ENCODE measurements at places on chromosomes 2 and 18.

DNA sequence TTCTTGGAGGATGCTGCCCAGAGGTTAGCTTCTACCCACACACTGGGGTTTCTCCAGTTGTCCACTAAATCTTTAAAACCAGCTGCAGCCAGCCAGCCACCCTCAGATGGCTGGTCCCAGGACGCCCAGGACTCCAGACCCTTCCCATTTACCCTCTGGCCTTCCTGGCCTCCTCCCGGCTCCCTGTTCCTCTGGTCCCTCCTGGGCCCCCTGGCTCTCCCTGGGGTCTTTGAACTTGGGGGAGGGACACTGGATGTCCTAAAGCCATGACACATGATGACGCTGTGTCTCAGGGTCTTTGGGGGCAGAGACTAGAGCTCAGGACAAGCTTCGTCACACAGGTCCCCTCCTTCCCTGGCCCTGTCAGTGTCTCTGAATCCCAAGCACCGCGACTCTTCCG lies 201.1 kb upstream of the HDAC4 start:
- DNase-seq: no peak

DNA sequence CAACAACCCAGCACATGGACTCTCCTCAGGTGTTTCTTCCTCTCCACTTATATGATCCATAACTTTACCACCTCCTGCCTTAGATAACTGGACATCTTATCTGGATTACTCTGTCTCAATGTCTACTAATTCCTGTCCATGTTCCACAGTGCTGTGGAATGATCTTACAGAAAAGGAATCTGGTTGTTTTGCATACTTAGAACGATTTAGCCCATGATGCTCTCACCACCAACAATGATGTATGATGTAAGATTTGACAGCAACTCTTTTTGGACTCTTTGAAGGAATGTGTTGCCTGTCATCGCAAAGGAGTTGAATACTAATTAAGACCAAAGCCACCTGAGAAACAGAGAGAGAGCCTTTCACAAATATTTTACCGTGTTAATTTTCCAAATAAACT lies 37.7 kb upstream of the SYT4 start:
- peak; percentile 22 for DNase-seq

GRCh38 chr18:10270151-10270571 lies 184.3 kb upstream of the APCDD1 start:
- DNase-seq: peak; percentile 86

DNA sequence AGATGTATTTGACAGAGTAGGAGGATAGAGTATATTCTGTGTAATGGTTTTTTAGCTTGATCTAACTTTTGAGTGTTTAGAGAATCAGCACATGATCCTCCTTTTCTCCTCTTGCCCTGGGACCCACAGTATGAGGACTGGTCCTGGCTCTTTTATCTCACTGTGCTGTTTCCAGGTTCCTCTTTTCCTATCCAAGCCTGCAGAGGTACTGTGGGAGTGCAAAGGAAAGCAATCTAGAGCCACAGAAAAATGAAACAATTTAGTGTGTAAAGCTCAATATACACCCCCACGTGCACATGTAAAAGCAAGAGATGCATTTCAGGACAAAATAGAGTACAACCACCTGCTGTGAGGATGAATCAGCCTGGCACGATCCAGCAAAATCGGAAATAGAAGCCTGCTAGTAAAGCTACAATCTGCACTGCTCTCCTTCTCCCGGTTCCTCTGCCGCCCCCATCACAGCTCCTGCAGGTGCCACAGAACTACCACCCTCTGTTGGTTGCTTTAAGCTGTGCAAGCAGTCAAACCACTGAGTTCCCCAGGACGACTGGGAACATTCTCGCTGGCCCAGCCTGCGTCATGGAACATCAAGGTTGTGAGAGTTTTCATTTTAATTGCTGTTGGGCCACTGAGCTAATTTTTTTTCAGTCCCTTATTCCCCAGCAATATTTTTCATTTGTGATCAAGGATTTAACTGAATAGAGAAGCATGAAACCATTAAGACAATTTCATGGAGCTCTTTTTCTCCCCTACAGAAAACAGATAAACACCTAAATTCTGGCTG lies 47.8 kb upstream of the MAPRE3 start:
- peak; percentile 26 for DNase-seq

DNA sequence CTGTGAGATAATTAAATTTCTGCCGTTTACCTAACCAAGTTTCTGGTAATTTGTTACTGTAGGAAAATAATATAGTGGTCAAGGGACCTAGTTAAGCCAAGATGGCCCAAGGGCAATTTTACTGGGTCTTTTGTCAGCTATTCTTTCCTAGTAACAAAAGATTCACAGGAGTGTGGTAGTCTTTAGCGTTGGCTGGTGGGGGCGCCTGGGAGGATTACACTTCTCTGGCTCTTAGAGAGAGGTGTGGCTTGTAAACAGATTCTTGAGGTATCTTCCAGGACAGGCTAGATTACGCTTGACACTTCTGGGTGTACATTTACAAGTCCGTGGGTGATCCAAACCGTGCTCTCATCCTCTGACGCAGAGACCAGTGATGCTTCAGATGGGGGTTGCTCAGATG lies 3.3 kb upstream of the ACOXL start:
- no peak for DNase-seq

GRCh38 chr2:236959876-236960275 lies 125.8 kb upstream of the COPS8 start:
- DNase-seq: no peak

GRCh38 chr2:167492486-167492885 lies 604.2 kb downstream of the XIRP2 start:
- no peak for DNase-seq

- DNase-seq: peak; percentile 58
Measured at GRCh38 chr2:159010340-159010739, 41.9 kb downstream of the TANC1 start.

- DNase-seq: no peak
Measured at GRCh38 chr2:64655873-64656272, 2.2 kb upstream of the SERTAD2 start.

DNA sequence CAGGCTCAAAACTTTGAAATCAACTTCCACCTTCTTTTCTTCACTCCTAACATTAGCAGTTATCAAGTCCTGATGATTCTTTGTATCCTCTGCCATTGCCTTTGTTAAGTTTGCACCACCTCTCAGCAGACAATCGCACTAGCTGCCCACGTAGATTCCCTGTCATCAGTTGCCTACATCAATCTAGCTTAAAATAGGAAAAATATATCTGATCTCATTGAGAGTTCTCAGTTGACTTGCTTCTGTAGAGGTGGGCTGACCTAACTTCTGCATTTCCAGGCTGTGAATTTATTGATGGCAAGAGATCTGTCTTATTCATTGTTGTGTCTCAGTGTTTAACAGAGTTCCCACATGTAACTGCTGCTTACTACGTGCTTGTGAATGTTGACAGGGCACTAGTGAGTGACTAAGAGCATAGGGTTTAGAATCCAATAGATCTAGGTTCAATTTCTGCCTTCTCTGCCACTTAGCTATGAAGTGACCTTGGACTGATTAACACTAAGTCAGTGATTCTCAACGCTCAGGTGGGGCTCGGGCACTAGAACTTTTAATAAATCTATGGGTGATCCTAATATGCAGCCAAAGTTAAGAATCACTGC lies 3.7 kb upstream of the INSIG2 start:
- no peak for DNase-seq

GRCh38 chr2:165693838-165694237 lies 100.2 kb downstream of the GALNT3 start:
- DNase-seq: no peak

GRCh38 chr2:235129850-235130249 lies 178.0 kb downstream of the SH3BP4 start:
- peak; percentile 51 for DNase-seq

- DNase-seq: peak; percentile 62
Measured at GRCh38 chr2:230068651-230069055, at the start of gene SLC16A14. SLC16A14 (minus strand) TSS chr2:230068924; CDS start chr2:230059352, 9,572 bp downstream.

- DNase-seq: peak; percentile 58
Measured at GRCh38 chr18:24497031-24497754, 36.8 kb downstream of the HRH4 start.

GRCh38 chr2:111117598-111118480 lies 2.9 kb upstream of the BCL2L11 start:
- DNase-seq: peak; percentile 59

DNA sequence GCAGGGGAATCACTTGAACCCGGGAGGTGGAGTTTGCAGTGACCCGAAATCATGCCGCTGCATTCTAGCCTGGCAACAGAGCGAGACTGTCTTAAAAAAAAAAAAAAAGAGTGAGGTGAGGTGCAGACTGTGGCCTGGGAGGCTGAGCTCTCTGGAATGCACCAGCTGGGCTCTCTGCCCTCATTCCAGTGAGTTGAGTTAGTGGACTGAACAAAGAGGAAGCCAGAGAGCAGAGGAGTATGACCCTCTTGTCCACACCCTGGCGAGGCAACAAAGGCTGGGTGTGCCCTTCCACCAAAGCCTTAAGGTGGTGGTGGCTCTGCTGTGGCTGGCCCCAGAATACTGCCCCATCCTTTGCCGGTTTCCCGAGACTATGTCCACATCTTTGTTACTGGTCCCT lies 71.3 kb upstream of the ACKR3 start:
- peak; percentile 68 for DNase-seq

GRCh38 chr2:214533541-214533940 lies 122.7 kb downstream of the VWC2L start:
- DNase-seq: no peak

Data from cardiac fibroblast (primary cell).